ENCODE measurements at places on chromosomes 13 and 19.

DNA sequence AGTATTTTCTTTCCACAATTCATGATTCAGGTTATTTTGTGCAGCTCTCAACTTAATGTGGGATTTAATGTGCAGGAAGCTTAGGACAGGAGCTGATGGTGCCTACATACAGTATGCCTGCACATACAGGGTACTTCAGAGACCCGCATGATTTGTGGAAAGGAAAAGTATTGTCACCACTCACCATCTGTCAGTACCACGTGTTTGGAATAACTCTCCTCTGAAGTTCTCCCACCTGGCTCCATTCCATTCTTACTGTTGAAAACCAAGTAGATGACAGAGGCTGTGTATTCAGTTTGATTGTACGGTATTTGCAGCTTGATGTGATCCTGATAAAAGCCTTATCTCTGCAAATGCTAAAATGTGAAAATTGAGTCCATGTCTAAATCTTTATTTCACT, 85.7 kb downstream of the ZAR1L start:
- DNase-seq = no peak

DNA sequence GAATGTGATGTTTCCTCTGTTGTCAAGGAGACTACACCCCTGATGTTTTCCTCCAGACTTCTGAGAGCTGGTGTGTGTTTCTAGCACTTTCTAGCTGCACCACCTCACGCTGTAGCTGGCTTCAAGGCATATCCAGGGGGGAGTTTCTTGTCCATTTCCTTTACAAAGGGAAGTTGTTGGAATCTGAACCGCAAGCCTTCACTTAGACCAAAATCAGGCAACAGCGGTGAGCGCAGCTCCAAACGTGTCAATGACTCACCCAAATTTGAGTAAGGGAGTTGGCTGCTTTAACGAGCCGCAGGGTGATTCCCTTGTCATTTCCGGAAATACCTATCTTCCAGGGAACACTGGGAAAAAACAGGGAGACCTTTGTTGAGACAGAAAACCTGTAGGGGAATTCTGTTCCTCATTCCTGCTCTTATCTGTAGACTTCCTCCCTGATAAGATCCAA, 2.5 kb downstream of the LDLR start:
- DNase-seq = peak; percentile 96

DNA sequence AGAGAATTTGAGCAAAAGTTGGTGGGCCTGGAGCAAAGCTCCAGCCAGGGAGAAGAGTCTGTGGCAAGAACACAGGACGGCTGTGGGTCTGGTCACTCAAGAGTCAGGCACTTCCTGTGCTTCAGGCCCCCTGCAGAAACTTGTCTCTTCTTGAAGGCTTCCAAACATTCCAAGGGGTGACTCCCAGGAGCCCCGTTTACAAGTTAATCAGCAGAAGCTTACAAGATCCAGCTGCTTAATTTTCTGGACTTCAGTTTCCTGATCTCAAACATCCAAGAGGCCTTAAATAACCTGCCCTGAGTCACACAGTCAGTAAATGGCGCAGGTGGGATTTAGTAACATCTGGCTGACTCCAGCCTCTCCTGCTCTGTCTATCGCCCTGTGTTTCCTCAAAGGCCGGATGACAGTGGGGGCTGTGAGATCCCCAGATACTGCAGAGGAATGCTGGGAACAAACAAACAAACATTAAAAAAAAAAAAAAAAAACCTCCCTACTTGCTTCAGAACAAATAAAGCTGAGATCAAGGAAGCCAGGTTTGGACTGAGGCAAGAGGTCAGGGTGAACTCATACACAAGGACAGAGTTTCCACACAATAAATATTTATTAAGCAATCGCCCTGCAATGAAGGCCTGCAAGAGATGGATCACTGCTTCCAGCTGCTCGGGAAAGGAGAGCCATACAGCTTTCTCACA, 175.4 kb upstream of the RFC3 start:
- DNase-seq = peak; percentile 97

- no peak for DNase-seq
Measured at GRCh38 chr13:69292789-69293425, 814.7 kb upstream of the ATXN8OS start.

- no peak for DNase-seq
Measured at GRCh38 chr13:113567681-113568080, 16.9 kb upstream of the TFDP1 start.

GRCh38 chr13:48297131-48297786, 6.3 kb upstream of the RB1 start:
- DNase-seq = no peak

DNA sequence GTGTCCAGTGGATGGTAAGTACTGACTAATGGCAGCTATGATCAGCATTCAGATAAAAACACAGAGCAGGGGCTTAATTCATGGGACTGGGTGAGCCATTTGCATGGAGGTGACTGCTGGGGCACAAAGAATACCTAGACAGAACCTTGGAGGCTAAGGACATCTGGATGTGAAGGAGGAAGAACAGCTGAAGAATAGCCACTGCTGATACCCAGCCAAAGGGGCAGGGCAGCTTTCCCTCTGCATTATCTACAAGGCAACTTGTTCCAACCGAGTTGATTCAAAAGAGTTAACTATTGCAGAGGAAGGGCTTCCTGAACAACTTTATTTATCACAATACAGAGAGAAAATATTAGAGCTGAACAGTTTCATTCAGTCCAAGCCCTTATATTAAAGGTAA, 13.1 kb upstream of the THSD1 start:
- no peak for DNase-seq

DNA sequence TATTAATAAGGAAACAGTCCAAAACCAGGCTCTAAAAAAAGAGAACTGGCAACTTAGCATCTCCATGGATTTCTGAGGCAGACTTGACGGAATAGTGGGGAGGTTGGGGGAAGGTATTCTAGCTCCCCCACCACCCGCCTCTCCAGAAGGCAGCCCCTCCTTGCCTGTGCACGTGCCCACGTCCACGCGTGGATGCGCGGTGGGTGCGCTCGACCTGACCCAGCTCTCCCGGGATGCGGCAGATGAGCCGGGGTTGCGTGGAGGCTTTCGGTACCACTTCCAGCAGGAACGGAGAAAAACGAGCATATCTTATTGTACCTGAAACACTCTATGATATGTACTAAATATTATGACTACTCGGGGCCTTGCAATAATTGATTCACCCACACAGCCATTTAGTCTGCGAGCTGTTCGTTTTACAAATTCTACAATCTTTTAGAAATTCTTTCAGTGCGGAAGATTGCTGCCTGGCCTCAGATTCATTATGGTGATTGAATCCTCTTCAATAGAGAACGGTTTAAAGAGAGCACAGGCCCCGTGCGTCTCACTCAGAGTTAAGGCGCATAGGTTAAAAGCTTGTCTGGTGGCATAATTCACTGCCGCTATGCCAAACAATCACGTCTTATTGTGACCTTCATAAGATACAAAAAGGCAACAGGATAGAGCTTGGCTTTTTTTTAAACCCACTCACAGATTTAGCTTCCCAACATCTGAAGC, 117.9 kb downstream of the URI1 start:
- DNase-seq = no peak

- no peak for DNase-seq
Measured at GRCh38 chr13:109587689-109588088, 198.7 kb downstream of the IRS2 start.

DNA sequence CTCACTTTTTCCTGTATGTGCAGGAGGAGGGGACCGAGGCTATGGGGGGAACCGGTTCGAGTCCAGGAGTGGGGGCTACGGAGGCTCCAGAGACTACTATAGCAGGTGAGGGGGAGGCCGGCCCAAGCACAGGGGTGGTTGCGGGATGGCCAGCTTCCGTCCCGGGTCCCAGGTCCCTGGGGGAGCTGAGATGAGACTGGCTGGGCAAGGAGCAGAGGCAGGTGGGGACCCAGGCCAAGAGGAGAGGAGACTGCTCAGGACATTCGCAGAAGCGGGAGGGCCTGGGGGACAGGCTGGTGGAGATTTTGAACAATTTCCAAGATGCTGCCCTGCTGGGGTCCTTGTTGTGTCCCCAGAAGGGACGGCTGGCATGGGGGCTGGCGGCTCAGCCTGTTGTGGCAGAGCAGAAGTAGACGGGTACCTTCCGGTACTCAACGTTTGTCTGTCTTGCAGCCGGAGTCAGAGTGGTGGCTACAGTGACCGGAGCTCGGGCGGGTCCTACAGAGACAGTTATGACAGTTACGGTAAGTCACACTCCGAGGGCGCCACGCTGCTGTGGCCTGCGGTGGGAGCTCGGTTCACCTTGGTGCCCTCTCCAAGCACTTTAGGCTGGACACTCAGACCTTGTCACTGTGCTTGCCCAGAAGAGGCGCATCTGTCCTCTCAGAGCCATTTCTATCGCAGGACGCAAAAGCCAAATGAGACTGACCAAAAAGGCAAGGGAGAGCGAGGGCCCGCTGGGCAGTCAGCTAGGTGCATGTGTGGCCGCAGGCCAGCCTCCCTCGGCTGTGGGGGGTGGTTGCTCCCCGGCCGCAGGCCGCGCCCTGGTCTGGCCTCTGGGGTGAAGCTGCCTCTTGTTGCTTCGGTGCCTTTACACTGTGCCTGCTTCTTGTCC, 2.6 kb downstream of the CIRBP start:
- DNase-seq = no peak

- no peak for DNase-seq
Measured at GRCh38 chr13:81396192-81396591, 1055.3 kb upstream of the SPRY2 start.

GRCh38 chr19:55101261-55101660, 16.2 kb downstream of the PPP1R12C start:
- DNase-seq = no peak

- DNase-seq = no peak
Measured at GRCh38 chr13:29336356-29336755, 259.1 kb downstream of the SLC7A1 start.

DNA sequence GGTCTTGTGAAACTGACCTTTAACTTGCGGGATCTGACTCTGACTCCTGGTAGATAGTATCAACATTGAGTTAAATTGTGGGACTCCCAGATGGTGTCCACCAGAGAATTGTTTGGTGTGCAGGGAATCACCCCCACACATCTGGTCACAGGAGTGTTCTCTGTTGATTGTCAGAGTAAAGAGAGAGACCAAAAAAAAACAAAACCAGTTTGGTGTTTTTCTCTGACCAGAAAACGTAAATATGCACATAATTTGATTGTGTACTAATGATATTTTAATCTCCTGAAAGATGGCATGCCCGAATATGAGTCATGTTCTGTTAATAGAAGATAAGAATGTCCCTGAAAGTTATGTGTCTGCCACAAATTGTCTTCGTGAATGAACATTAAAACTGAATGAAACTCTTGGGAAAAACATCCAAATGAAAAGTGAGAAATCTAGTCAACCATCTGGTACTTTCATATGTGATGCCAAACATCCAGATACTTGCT, 118.5 kb upstream of the GPC6 start:
- DNase-seq = no peak

GRCh38 chr19:49549045-49549444, 21.2 kb downstream of the RCN3 start:
- DNase-seq = no peak

GRCh38 chr13:51004111-51004865, 94.7 kb downstream of the RNASEH2B start:
- DNase-seq = no peak

DNA sequence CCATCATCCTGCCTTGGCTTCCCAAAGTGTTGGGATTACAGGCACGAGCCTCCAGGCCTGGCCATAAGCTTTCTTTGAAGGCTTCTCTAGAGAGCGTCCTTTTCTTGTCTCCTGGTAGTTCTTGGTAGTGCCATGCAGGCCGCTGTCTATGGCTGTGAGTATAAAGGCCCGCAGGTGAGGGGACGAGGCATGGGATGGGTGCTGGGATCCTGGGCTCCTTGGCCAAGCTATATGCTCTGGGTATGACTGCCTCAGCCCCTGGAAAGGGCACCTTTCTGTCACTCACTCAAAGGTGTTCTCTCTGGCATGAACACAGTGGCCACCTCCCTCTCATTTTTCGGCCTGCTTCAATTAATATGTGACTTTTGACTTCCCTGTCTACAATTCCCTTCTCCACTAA, 6.3 kb upstream of the ABCC4 start:
- no peak for DNase-seq

DNA sequence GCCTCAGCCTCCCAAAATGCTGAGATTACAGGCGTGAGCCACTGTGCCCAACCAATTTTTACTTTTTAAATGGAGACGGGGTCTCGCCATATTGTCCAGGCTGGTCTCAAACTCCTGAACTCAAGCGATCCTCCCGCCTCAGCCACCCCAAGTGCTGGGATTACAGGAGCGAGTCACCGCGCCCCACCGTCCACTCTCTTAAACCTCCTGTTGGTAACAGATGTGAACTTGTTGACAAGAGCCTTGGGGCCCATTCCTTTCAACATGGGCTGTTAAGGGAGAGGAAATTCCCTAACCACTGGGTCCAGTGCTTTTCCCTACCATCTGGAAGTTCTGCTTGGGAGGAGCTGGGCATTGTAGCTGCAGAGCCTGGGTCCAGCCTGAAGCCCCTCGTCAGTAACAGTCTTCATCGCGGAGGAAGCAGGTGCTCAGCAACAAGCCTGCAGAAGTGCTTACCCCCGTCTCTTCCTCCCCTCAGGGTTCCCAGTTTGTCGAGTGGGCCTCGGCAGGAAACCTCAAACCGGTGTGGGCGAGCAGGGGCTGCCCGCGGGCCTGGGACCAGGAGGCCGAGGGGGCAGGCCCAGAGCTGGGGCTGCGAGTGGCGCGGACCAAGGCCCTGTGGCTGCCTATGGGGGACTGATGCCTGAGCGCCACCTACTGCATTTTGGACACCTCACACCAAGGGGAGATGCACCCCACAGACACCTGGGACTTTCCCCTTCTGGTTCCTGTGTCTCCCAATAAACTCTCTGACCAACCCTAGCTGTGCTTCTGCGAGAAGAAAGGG, 4.0 kb upstream of the FLT3LG start:
- DNase-seq = no peak

GRCh38 chr13:79771493-79771892, 290.5 kb downstream of the NDFIP2 start:
- no peak for DNase-seq

GRCh38 chr19:55312621-55313512, 12.3 kb downstream of the TMEM150B start:
- no peak for DNase-seq

DNA sequence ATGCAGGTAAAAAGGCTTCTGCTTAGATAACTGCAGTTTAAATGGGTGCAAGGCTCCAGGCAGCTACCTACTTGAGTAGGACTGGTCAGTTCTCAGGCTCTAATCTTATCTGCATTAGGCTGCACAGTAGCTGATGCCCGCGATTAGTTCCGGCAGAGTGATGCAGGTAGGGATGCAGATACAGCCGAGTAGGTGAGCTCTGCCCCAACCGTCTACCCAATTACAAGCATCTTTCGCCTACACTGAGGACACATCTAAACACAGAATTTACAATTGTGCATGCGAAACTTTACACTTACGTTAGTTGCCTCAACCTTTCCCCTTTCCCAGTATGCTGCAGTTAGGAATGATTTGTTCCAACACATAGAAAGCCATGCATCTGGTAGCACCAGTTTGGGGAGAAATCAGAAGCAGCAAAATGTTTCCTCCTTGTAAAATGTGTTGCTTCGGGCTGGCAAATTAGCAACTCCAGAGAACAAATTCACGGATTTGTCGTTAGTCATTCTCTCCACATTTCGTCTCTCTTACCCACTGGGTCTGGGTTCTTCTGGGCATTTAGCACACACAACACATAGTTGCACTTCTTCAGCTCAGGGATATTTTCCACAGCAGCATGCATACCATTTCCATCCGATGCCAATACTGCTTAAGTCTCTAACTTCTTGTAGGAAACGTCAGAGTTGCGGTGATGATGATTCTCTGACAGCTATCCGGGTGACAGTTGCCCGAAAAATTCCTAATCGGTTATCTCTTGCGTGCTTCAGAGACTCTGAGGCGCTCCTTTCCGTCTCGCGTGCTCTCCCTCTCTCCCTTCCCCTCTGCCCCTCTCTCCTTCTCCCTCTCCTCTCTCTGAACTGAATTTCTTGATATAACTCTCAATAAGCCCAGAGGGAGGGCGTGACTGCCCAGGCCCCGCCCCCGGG, at the start of gene PCDH9:
PCDH9 (minus strand) TSS at position 856 of the 923 bp plus-strand sequence. CDS start 1,896 bp downstream, outside the sequence.
- no peak for DNase-seq

GRCh38 chr19:19068659-19069654, 5.2 kb downstream of the SLC25A42 start:
- DNase-seq = no peak
